Ovary (tissue), 10 donors: ENCODE measurements at places on chromosomes 4 and X. TPM values are rescaled to one million over a fixed set of nuclear protein-coding genes. Genes with fewer than 3 reads are reported as not detected.
A peak's percentile ranks its signal among the peaks of the same experiment; 100 is the strongest.

Gene SATL1
- not detected for total RNA-seq

DNA sequence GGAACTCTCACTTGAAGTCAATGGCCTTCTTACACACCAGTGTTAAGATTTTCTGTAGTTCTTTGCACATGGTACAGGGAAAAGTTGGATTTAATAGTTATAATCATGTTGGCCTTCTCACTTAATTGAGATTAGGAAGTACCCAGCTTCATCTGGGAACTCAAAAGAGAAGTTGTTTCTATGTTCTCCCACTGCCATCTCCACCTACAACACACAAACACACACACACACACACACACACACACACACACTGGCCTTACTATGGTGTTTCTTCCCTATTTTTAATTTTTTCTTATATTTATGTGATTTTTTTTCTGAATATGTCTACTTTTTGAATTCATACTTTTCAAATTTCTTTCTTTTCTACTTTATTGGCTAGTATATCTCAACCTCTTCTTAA is 10.0 kb upstream of the CHIC2 start:
- DNase-seq, result no peak

Gene SH3RF1
- total RNA-seq, result 32.6 TPM

Gene BRS3
- total RNA-seq, result 1.9 TPM

GRCh38 chr4:38062088-38062775 is 102.0 kb downstream of the PTTG2 start:
- DNase-seq, result peak; percentile 83

Gene HPSE
- total RNA-seq, result 9.5 TPM

- DNase-seq, result no peak
These were observed 23.4 kb upstream of the GLRB start for GRCh38 chr4:157052429-157053040.

DNA sequence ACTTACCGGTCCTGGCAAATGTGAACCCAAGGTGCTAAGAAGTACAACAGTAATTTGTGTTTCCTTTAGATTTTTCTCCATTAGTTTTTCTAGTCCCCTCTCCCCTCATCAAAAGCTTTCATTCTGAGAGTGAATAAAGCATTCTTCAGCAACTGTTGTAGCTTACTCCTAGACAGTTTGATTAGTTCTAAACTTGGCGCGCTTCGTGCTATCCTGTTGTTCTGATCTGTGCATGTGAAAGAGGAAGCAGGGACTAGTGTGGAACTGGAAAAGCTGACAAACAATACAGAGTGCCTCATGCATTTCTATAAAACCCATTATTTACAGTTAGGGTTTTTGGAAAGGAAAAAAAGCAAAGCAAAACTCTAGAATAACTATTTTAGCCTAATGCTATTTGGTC is 556.9 kb upstream of the SLIT2 start:
- no peak for DNase-seq

Gene DOCK11
- total RNA-seq, result 7.7 TPM

- no peak for DNase-seq
These were observed 541.2 kb upstream of the SMIM31 start for GRCh38 chr4:164212714-164213113.

- no peak for DNase-seq
These were observed 8.9 kb downstream of the FAT4 start for GRCh38 chr4:125323654-125324053.

DNA sequence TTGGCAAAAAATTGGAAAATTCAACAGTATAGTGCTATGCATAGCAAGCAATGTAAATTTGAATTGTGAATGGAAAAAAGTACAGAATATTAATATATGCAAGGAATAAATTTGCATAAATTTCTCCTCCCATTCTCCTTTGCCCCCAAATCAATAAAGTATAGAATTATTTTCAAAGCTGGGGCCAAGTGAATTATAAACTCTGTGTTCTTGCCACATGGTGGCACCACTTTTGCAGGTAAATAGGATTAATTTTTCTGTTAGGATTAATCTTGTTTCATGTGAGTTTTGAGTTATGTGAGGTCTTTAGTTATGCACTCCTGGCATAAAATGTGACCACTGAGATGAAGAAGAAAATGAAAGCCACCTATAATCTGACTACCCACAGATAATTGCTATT is 19.9 kb downstream of the COPS4 start:
- DNase-seq, result no peak

Gene MAGEA10
- not detected for total RNA-seq

DNA sequence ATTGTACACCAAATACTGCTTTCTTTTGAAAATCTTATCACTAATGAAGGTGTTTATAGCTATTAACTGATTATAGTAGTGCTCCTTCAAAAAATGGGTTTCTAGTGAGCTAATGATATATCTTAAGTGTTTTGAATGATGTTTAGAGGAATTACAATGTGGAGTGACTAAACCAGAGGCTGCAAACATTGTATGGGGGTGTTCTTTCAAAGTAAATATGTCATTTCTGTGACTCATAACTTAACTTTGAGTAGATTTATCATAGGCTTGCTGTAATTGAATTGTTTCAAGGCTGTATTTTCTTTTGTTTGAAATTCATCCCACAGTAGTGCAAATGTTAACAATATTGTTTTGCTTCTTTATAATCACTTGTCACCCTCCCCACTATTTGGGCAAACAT is 141.6 kb downstream of the IL1RAPL2 start:
- DNase-seq, result no peak

DNA sequence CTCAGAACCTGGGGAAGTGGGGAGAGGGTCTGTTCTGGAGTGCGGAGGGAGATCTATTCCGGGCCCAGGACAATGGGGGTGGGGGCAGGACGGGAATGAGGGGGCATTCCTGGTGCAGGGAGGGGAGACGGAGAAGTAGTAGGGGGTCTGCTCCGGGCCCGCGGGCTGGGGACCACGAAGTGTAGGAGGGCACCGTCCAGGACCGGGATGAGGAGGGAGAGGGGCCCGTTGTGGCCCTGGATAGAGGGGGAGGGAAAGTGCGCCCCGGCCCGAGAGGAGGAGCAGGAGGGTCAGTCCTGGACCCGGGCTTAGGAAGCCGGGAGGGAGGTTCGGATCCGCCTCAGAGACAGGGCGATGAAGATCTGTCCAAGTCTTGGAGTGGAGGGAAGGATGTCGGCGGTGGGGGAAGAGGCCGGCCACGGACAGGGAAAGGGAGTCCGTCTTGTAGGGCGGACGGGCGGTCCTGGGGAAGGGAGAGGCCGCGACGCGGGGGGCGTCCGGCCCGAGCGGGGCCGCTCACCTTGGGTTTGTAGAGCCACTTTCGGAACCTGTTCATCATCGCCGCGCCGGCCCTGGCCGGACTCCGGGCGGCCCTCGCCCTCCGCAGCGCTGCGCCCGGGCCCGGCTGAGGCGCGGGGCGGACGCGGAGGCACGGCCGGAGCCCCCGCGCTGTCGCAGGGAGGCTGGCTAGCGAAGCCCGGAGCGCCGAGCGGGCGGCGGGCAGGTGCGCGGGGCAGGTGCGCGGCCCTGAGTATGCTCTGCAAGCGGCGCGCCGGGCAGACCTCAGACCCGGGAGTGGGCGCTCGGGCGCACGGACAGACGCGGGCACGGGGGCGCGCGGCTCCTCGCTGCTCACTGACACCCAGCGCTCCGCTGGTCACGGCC is at the start of gene ZFYVE28:
ZFYVE28 (minus strand) TSS at position 881 of the 885 bp plus-strand sequence; CDS start at position 559, 322 bp downstream.
- no peak for DNase-seq

DNA sequence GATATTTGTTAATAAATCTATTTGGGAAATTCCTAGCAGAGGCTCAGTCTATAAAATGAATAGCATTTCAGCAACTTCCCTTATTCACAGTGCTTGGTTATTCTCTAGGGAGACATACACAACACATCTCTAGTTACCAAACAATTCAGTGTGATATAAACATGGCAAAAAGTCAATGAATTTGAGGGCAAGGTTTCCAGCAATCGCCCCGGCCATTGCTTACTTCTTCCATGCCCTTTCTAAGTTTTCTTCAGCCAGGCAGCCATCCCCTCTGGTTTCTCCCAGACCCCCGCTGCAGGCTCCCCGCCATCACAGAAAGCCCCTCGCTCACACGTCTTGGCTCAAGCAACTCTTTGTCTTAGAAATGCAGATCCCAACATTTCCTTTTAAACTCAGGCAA is 4.4 kb downstream of the TLR7 start:
- no peak for DNase-seq

Gene ZCCHC13
- total RNA-seq, result not detected

Gene SULT1E1
- total RNA-seq, result 0.65 TPM

- DNase-seq, result peak; percentile 7
These were observed 49.5 kb downstream of the HTRA3 start for GRCh38 chr4:8319061-8319460.

- no peak for DNase-seq
These were observed 98.2 kb downstream of the GRIA3 start for GRCh38 chrX:123282241-123282640.

Gene MECP2
- total RNA-seq, result 91.2 TPM

- no peak for DNase-seq
These were observed 858.4 kb upstream of the POU3F4 start for GRCh38 chrX:82649645-82650044.

DNA sequence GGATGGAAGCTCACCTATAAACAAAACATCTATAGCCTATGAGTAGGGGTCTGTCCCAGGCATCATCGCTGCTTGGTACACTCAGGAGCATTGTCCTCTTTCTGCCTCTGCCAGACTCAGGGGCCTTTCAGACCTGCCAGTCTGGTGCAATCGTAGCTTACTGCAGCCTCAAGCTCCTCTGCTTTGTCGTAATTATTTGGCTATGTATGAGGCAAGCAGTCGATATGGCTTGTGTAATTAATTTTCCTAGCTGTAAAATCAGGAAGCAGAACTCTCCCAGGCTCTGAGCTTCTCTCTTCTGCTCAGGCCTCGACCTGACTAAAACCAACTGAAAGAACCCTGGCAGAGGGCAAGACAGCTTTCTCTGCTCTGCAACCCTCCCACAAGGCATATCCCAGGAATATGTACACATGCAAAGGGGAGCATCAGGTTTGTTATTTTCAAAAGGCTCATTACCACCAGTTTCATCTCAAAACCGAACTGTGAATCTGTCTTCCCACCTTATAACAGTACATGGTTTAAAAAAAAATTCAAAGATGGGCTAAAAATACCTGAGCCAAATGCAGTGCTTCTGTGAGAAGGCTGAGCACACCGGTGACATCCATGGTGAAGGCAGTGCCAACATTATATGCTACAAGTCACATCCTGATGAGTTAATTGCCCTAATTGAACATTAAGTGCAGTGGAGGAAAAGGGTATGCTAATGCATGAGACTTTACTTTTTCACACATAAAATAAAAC is 309.2 kb upstream of the EMCN start:
- no peak for DNase-seq

- DNase-seq, result no peak
These were observed 137.9 kb downstream of the GPC3 start for GRCh38 chrX:133847340-133847994.

GRCh38 chr4:48187813-48188212 is 53.8 kb upstream of the TXK start:
- no peak for DNase-seq

DNA sequence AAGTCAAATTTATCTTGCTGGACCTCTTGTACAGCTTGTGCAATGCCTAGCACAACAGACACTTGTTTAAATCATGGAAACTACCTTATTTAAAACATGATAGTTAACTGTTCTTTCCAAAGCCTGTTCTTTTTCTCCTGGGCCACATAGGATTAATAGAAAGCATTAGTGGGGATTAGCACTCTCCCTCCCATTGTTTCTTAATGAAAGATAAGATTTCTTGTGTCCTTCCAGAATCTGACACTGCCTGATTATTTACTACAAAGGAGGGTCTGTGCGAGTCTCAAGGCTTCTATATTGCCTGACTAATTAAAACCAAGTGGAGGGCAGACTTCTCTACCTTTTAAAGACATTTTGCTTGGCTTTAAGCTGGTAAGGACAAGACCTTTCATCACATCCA is 8.5 kb upstream of the ELMOD2 start:
- DNase-seq, result no peak

- no peak for DNase-seq
These were observed 376.4 kb upstream of the NOCT start for GRCh38 chr4:138639018-138639741.

DNA sequence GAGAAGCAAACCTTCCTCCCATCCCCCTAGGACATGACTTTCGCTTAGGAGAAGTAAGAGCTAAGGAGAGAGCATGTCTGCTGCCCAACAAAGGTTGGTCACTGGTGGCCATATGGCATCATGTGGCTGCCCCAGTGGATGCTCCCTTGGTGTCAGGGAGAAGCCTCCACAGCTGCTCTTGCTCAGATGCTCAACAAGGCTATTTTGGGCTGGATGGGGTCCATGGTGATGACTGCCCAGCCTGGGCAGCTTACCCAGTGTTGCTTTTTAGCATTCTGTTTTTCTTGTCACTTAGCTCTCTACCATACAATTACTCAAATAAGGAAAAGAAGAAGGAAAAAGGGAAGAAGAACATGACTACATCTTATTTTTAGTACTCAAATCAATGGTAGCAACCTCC is 48.9 kb upstream of the PPARGC1A start:
- no peak for DNase-seq

- no peak for DNase-seq
These were observed 251.1 kb downstream of the GLUD2 start for GRCh38 chrX:121298499-121298898.

DNA sequence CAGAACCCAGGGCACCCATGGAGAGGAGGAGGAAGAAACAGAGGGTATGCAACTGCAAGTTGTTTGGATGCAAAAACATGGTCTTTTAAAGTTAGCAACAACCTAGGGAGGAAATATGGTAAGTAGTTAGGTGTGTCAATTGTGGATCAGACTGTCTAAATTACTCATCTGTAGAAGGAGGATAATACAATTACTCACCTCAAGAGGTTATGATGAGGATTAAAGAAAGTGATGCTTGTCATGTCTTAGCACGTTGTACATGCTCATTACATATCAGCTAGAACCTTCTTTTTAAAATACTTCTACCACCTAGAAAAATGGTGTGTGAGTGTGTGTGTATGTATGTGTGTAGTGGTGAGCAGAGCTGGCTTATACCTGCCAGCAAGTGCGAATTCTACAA is 2.3 kb upstream of the C1QTNF7 start:
- no peak for DNase-seq

- DNase-seq, result no peak
These were observed 336.4 kb upstream of the SLIT2 start for GRCh38 chr4:19915276-19915675.
